GM20000 (cell line): ENCODE measurements at places on chromosomes 5 and 9.

- DNase-seq = no peak
These were observed 39.8 kb downstream of the MPDZ start for GRCh38 chr9:13239660-13240059.

DNA sequence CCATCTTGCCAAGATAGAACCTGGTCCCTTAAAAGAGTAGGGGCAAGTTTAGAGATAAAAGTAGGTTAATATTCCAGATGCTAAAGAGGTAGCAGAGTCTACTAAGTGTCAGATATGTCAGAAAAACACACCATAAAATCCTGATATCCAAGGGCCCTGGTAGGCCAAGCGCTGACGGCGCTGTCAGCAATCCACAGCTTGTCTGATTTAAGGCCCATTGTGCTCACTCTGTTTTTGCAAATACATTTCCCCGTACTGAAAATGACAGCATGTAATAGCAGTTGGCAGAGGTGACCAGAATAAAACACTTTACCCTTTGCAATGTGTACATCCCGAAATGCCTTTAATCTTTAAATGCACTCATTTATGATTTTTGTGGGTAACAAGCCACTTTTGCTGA lies 9.9 kb upstream of the NUDT12 start:
- DNase-seq = no peak

- DNase-seq = peak; percentile 84
These were observed 215.6 kb downstream of the ROR2 start for GRCh38 chr9:91734371-91734981.

- DNase-seq = no peak
These were observed 199.6 kb upstream of the DAB2 start for GRCh38 chr5:39624268-39624886.

DNA sequence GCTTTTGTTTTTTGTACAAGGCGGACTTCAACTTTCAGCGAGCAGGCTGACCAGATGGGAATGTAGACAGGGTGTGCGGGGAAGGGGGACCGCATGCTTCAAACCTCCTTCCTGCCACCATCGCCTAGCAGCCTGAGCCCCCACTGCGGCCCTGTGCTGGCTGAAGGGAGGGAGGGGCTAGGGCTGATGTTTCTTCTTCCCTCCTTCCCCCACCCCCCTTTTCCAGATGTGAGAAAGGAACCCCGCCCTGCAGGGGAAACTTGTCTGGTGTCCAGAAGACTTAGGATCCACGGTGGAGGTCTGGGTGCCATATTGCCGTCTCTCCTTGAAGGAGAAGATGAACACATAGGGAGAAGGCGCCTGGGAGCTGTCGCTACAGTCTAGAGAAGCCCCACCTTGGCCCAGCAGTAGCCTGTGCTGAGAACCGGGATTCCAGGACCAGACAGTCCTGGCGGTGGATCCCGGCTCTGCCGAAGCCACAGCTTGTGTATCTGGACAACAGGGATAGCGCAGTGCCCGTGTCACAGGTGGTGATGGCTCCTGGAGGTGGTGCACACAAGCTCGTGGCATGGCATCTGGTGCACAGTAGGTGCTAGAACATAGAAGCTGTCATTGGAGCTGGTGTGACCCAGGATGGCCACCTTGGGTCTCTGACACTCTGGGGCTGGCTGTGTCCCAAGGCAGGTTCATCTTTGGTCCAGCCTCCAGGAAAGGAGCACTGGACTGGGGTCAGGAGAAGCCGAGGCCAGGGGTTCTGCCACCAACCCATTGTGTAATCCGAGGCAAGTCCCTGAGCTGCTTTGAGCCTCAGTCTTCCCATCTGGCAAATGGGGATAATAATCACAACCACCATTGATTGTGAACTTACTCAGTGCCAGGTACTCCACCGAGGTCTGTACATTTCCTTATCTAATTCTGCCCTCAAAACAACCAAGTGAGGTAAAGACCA lies 205.6 kb downstream of the C9orf50 start:
- no peak for DNase-seq
